Urothelium cell line (cell line): ENCODE measurements at places on chromosomes 12 and 14.

GRCh38 chr12:4152145-4152795, 121.3 kb upstream of the CCND2 start:
- no peak for DNase-seq

DNA sequence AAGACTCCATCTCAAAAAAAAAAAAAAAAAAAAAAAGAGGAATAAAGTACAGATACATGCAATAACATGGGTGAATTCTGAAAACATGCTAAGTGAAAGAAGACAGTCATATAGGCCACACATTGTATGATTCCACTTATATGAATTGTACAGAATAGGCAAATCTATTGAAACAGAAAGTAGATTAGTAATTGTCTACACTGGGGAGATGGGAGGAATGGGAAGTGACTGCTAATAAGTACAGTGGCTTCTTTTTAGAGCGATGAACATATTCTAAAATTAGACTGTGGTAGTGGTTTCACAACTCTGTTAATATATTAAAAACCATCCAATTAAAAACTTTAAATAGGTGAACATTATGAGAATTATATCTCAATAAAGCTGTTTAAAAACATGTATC, 74.4 kb downstream of the ANKS1B start:
- DNase-seq: no peak

DNA sequence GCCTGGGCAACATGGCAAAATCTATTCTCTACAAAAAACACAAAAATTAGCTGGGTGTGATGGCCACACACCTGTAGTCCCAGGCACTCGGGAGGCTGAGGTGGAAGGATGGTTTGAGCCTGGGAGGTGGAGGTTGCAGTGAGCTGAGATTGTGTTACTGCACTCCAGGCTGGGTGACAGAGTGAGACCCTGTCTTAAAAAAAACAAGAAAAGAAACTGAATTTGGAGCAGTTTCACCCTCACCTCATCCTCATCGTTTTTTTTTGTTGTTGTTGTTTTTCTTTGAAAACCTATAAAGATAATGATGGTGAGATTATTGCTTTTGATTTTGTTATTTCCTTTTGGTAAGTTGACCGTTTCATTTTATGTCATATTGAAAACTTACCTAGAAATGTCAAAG, 60.7 kb downstream of the SLC38A6 start:
- no peak for DNase-seq

- DNase-seq: no peak
Observed at GRCh38 chr12:946212-946611, 3.3 kb downstream of the RAD52 start.

DNA sequence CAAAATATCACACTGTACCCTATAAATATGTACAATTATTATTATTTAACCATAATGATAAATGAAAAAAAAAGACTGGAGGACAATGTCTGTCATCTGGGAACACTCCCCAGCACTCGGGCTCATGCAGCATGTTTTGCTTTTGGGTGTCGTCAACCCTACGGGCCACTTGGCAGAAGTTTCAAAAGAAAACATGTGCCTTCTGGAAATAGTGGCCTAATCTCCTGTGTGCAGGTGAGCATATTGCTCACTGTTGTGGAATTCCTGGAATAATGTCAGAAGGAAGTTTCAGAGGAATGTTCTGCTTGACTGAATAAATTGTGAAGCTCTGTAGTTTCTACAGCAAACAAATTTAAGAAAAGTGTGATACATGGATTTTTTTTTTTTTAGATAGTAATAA, 298.3 kb downstream of the SSPN start:
- peak; percentile 51 for DNase-seq

- no peak for DNase-seq
Observed at GRCh38 chr14:54278665-54279295, 118.0 kb upstream of the CDKN3 start.

DNA sequence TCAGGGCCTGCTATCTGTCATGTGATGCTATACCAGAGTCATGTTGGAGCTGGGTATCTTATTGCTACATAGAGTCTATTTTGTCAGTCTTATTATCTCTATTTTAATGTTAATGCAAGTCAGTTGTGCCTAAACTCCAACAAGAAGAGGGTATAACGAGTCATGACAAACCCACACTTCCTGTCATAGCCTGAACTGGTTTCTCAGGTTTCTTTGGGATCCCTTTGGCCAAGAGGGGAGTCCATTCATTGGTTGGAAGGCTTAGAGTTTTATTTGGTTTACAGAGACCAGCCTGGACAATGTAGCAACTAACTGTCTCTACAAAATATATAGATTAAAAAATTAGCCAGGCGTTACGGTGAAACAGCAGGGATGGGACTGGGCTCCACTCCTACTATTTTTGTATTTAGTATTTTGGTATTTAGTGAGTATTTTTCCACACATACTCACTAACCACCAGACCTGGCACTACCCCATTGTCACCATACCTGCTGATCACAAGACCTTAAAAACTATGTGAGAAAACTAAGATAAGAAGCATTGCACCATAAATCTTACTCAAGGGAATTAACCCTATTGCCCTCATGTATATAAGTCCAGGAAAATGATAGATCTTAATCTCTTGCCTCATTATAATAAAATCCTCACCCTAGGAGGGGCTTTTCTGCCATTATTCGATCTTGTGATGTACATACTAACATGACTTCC, 387.5 kb downstream of the IPO8 start:
- DNase-seq: no peak

DNA sequence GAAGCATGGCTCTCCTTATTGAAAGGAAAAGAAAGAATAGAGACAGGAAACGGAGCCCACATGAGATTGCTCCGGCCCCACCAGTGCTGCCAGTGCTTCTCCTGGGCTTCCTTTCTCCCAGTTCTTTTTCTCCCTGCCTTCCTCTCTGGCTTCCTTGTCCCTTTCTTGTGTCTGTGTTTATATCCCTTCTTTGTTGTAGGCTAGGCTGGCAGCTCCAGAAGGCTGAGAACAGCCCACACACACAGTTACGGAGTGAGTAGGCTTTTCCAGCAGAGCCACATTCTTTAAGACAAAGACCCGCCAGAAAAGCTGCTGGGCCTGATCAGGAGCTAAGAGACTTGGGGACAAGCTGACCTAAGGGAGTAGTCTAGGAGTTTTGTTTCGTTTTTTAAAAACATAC, 13.0 kb downstream of the CIPC start:
- DNase-seq: no peak

- DNase-seq: no peak
Observed at GRCh38 chr12:126171937-126172559, 1106.8 kb downstream of the AACS start.

GRCh38 chr14:54146601-54147000, 190.0 kb upstream of the BMP4 start:
- no peak for DNase-seq

DNA sequence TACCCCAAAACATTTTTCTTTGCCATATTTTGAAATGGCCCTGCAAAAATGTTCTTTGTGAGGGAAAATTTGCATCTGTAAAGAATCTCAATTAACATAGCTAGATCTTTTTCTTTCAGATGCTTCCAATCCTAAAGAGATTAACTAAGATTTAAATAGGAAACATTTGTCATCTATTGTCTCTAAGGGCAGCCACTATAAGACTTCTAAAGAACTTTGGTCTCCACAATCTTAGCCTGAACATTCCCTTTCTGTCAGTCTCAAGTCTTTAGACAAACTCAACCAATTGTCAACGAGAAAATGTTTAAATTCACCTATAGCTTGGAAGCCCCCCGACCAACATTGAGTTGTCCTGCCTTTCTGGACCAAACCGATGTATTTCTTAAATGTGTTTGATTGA, 71.1 kb upstream of the RASSF8 start:
- no peak for DNase-seq

DNA sequence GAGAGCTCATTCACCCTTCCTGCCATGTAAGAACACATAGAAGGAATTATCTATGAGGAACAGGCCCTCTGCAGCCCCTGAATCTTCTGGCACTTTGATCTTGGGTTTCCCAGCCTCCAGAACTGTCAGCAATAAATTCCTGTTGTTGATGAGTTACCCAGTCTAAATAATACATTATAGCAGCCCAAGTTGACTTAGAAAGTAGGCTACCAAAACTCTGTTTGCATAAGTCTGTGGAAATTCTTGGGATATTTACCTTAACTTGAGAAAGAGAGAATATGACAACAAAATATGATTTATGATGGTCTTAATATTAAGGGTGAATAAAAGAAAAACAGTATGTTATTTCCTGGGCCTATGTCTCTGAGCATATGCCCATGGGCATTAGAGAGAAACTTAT, 433.0 kb upstream of the LMO3 start:
- no peak for DNase-seq
